ENCODE measurements at places on chromosomes 16 and 17.

DNA sequence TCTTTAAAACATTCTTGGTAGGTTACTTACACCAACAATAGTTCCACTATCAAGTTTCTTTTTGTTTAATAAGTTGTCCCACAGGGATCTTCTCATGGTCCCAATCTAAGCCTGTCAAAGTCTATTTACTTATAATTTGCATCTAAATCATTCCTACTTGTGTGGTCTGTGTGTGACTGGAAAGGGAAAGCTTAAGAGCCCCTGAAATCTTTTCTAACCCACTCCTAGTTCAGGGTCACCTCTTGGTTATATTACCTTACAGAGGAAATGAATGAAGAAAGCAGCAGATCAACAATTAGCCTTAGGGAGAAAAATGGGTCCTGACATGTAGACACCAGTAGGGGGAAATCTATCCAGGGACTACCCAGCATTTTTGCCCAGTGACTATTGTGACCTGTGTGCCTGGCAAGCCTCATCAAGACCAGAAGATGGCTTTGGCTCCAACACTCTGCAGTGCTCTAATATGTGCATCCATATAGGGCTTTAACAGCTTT, 110.4 kb upstream of the HAS3 start:
- no peak for DNase-seq

- DNase-seq: no peak
These were observed 29.5 kb downstream of the NPLOC4 start for GRCh38 chr17:81607431-81607830.

DNA sequence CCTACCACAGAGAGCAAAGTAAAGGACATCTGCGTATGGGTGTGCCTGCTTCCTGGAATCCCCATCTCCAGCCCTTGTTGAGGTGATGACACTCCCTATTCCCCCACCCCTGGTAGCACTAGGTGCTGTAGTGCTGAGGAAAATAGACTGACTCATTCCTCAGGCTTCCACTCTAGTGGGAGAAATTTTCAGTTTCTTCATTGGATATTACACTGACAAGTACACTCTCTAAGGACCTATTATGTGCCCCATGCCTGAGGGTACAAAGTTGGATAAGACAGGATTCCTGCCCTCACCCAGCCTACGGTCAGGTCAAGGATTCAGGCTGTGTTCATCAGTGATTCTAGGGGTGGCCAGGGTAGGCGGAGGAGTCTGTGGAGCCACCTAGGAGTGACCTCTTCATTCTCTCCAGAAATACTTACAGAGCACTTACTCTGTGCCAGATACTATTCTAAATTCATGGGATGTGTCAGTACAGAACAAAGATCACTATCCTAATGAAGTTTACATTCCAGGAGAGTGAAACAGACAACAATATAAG, 4.5 kb upstream of the ZC3H7A start:
- no peak for DNase-seq

- DNase-seq: no peak
These were observed 4.8 kb upstream of the HOXB8 start for GRCh38 chr17:48619826-48620449.

- no peak for DNase-seq
These were observed 69.9 kb upstream of the CNTNAP4 start for GRCh38 chr16:76207270-76207669.

DNA sequence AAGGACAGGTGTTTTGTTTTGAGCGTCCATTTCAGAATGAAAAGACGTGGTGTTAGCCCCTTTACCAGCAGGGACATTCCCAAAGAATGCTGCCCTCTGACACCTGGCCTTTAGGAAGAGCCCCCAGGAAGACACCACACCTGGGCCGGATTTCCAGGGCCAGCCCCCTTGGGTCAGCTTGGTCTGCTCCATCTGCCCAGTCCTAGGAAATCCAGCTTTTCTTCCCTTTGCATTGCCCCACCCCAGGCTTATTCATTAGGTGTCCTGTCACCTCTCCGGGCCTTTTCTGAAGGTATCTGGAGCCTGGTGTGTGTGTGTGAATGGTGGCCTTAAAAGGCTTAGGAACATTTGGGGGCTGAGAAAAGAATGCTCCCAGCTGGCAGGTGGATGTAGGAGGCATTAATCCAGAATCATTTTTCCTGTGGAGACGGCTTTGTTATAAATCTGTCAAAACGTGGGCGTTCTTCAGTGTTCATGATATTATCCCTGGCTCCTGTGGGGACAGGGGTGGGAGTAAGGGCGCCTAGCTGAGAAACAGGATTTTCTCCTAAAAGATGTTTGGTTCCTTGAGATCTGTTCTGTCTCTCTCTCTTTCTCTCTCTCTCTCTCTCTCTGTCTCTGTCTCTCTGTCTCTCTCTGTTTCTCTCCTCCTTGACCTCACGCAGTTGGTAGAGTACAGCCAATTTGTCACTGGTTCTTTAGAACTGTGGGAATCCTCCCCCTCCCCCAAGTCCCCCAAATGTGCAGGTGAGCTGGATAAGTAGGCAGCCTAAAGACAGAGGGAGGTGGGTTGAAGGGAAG, 84.0 kb downstream of the NTN1 start:
- no peak for DNase-seq

DNA sequence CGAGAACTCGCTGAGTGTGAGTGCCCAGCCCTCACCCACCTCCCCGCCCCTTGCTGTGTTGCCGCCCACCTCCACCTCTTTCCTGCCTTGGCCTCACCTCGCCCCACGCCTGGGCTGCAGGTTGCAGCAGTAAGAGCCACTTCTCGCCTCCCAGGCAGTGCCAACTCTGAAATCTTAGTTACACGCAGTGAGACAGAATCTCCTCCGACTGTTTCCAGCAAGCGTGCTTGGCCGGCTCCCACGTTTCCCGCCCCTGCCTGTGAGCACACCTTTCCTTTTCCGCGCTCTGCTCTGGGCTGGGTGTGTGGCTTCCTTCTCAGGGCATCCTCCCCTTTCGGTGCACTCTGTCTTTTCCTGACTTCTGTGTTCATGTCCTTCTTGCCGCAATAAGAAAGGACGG, 5.7 kb downstream of the ENGASE start:
- DNase-seq: no peak

GRCh38 chr17:27764589-27764988, 35.7 kb downstream of the NOS2 start:
- no peak for DNase-seq

GRCh38 chr17:81049973-81050551, 15.1 kb downstream of the BAIAP2 start:
- no peak for DNase-seq

- DNase-seq: no peak
These were observed 14.9 kb downstream of the SETD6 start for GRCh38 chr16:58530179-58530578.

- DNase-seq: no peak
These were observed 44.6 kb downstream of the MYH10 start for GRCh38 chr17:8585911-8586310.

GRCh38 chr16:8986111-8986510, 22.4 kb upstream of the USP7 start:
- no peak for DNase-seq

- no peak for DNase-seq
These were observed 3.2 kb downstream of the CCR7 start for GRCh38 chr17:40561871-40562611.

DNA sequence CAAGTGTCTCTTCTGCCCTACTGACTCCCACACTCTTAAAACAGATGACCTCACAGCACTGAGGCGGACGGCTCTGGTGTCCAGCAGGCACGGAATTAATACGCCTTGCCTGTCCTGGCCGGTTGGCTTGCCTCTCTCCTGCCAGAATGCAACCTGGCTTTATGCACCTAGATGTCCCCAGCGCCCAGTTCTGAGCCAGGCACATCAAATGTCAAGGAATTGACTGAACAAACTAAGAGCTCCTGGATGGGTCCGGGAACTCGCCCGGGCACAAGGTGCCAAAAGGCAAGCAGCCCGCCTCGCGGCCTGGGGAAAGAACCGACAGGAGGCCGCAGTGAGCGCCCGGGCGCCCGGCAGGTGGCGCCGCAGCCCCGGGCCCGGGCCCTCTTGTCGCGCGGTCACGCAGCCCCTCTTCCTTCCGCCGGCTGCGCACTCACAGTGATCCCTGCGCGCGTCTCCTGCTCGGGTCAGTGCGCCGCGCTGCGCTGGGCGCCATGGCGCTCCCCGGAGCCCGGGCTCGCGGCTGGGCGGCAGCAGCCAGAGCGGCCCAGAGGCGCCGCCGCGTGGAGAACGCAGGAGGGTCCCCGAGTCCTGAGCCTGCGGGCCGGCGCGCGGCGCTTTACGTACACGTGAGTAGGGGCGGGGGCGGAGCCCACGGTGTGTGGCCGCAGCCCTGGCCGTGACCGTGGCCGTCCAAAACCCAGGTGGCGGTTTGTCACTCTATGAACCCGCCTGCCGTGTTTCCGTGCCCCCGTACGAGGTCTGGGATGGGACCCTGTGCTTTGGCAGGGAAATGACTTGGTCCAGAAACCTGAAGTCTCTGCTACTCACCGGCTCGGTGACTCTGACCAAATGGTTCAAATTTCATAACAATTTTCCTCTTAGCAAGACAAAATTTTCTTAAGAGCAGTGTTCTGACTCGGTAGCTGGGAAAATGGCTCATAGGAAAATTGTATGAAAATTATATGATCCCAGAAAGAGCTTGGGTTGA, at the start of gene RSAD1:
Gene RSAD1 (plus strand): TSS at position 470 of the 991 bp plus-strand sequence. CDS start 25 bp downstream, at position 495.
- peak; percentile 64 for DNase-seq

DNA sequence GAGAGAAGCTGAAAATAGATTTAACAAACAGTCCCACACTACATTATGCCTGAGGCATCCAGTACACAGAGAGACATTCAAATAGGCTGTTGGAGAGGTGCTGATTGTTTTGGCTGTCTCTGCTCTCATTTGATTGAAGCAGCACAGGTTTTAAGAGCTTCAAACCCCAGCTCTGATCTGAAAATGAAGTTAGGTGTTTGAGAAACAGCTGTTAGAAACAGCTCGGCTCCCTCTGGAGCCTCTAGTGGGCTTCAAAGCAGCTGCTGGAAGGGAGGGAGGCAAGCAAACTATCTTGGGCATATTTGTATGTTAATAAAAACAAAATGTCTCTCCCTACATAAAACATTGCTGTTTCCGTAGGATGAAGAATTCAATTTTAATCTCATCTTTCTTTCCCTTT, 607.3 kb upstream of the GOT2 start:
- DNase-seq: no peak

- DNase-seq: no peak
These were observed at the start of gene ANKS4B for GRCh38 chr16:21233521-21234150. TSS of gene ANKS4B (plus strand) at chr16:21233699. CDS start at chr16:21233738, 39 bp downstream.

DNA sequence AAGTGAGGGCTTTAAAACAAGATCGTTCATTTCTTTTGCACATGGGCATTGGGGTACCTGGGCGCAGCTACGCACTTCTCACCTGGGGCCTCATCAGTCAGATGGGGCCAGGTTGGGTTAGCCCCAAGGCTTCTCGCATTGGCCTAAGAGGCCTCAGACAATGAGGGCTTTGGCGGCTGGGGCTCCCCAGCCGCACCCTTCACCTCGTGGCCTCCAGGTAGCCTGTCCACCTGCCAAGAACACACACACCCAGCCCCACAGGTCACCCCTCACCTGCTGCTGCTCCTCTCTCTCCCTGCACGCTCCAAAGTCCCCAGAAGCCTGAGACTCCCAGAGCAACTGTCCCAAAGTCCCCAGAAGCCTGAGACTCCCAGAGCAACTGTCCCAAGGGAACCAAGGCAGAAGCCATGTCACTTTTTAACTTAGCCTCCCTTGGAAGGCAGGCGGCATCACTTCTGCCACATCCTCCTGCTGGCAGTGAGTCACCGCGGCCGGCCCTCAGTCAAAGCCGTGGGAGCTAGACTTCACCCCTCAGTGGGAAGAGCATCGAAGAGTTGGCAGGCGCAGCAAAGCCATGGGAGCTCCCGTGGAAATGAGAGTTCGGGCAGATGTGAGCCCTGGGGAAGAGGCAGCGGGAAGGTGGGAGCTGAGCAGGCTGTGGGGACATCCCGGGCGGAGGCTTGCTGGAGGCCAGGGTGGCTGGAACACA, 78.9 kb upstream of the PLCG2 start:
- DNase-seq: no peak

DNA sequence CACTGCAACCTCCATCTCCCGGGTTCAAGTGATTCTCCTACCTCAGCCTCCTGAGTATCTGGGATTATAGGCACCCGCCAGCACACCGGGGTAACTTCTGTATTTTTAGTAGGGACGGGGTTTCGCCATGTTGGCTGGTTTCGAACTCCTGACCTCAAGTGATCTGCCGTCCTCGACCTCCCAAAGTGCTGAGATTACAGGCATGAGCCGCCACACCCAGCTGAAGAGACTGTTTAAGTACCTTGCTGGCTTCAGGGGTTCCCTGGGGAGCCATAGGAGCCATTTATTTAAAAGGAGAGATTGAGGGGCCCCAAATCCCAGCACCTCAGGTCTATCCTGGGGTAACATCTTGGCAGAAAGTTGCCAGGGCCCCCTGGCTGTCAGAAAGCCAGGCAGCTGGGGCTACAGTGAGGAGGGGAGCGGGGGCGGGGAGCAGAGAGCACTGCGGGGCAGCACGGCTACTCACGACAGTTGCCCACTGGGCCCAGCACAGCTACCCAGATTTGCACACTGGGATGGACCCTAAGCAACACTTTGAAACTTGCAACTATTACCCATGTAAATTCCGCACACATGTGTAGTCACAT, 1.6 kb downstream of the SNAI3 start:
- DNase-seq: no peak

DNA sequence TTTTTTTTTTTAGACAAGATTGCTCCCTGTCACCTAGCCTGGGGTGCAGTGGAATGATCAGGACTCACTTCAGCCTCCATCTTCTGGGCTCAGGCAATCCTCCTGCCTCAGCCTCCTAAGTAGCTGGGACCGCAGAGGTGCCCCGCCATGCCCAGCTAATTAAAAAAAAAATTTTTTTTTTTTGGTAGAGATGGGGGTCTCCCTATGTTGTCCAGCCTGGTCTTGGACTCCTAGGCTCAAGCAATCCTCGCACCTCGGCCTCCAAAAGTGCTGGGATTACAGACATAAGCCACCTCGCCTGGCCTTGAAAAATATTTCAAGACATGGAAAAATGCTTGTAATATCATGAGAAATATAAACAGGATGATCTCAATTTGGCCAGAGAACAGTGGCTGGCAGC, 42.9 kb downstream of the HAPSTR1 start:
- no peak for DNase-seq

Measured in stimulated activated CD8-positive, alpha-beta memory T cell treated with anti-CD3 and anti-CD28 coated beads, Interleukin-7, amount 100 ng/mL, for 24 hours (primary cell).